Stimulated activated CD8-positive, alpha-beta memory T cell treated with anti-CD3 and anti-CD28 coated beads, Interleukin-12 subunit alpha, Interleukin-12 subunit beta, amount 100 ng/mL, for 4 hours (primary cell): ENCODE measurements at places on chromosomes 2 and 18.

DNA sequence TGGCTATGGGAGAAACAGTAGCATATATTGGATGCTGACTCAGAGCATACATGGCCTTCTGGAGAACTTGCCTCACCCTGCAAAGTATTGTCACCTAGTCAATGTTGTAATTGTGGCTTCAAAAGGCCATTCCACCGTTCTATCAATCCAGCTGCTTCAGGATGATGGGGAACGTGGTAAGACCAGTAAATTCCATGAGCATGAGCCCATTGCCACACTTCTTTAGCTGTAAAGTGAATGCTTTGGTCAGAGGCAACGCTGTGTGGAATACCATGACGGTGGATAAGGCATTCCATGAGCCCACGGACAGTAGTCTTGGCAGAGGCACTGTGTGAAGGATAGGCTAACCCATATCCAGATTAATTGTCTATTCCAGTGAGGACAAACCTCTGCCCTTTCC lies 1300.1 kb upstream of the ACVR2A start:
- DNase-seq, result no peak

GRCh38 chr2:230905448-230906421 lies 19.3 kb downstream of the GPR55 start:
- peak; percentile 78 for DNase-seq

DNA sequence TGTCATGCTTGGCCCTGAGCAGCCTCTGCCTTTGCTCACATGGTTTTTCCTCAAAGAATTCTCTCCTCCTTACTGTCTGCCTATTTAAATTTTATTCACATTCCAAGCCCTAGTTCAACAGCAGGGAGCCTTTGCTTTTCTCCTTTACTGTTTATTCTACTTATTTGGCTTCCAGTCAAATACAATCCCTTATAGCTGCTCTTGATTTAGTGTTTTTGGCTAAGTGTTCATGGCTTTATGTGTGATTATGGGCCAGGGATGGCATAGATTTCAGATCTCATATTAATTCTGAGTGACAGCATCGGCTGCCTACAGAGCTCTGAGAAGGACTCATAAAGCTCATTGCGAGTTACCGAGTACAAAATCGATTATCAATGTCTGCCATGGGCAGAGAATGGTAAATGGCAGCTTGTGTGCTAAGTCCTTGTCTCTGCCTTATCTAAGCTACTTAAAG lies 106.7 kb downstream of the METTL8 start:
- no peak for DNase-seq

DNA sequence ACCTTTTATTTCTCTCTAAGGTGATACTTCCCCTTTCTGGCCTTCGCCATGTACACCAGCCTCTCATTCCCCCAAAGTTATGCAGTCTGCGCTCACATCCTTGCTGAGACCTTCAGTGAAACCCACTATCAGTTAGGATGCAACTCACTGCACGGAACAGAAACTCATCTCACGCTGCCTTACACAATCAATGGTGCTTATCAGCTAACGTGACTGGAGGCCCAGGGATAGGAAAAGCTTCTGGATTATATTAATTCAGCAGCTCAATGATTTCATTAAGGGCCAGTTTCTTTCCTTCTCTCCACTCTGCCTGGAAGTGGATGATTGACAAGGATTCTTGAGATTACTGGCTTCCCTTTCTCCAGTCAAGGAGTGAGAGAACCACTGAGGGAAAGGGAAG lies 44.8 kb downstream of the CDH2 start:
- no peak for DNase-seq

GRCh38 chr2:119914266-119914665 lies 98.6 kb upstream of the EPB41L5 start:
- no peak for DNase-seq

GRCh38 chr2:156182132-156182531 lies 150.4 kb downstream of the NR4A2 start:
- DNase-seq, result no peak

DNA sequence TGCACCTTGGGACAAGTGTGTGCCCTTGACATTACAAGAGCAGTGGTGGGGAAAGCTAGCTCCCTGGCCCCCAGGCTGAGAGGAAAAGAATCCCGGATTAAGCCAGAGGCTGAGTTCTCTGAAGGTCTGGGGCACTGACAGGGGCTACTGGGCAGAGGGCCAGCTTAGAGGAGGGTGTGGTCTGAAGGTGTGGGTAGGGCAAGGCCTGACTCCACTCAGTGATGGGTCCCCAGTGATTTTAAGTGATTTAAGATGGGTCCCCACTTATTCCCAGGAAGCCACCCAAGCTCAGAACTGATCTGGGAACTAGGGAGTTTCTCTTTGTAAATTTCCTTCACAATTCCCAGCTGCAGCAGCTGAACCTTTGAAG lies 8.8 kb downstream of the TMEM37 start:
- DNase-seq, result no peak
